ENCODE measurements at places on chromosomes 12 and 14. TPM values are rescaled to one million over a fixed set of nuclear protein-coding genes. Genes with fewer than 3 reads are reported as not detected.
A peak's percentile ranks its signal among the peaks of the same experiment; 100 is the strongest.

DNA sequence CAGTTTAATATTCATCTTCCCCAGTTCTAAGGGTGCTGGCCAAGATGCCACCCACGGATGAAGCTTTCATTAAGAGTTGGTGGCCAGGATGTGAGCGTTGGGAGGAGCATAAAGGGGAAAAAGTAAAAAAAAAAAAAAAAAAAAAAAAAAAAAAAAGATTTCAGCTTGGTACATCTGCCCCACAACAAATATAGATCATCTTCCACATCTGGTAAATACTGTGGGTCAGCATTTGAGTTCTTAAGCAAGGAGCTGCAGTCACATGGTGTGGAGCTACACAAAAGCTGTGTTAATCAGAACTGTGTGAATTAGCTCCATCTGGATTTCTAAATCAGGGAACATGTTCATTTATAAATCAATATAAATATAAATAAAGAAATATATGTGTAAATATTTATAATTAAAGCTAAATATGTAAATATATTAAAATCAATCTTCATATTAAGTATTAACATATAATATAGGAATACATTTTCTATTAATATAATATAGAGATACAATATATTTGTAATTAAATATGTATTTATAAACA is 262.3 kb downstream of the NUAK1 start:
- H3K4me1 ChIP-seq, result no peaks in the 10 kb centered on the region
- no peaks in the 10 kb centered on the region for H3K27me3 ChIP-seq
- no peak for DNase-seq
- no peak overlapping the region for H3K27ac ChIP-seq

- H3K4me1 ChIP-seq, result peaks cover 5% of the 10 kb centered on the region
- peak within 1 kb of the TSS; percentile 87 for H3K27ac ChIP-seq
- H3K4me3 ChIP-seq, result peak within 1 kb of the TSS; percentile 83
- no peaks in the 10 kb centered on the region for H3K36me3 ChIP-seq
- H3K27me3 ChIP-seq, result no peaks in the 10 kb centered on the region
Measured at GRCh38 chr14:68979021-68979721, at the start of gene ACTN1. Gene ACTN1 (minus strand): TSS chr14:68979302. CDS start chr14:68979056, 246 bp downstream.

Gene DPPA3
- not detected for polyA plus RNA-seq

- H3K27me3 ChIP-seq, result no peaks in the 10 kb centered on the region
- no peaks in the 10 kb centered on the region for H3K36me3 ChIP-seq
- H3K4me1 ChIP-seq, result peaks cover 4% of the 10 kb centered on the region
- no peak for DNase-seq
- H3K4me3 ChIP-seq, result peak overlapping the region; percentile 2
- peak overlapping the region; percentile 75 for H3K27ac ChIP-seq
Measured at GRCh38 chr14:63760014-63760413, 32.1 kb upstream of the SGPP1 start.

GRCh38 chr14:90060965-90061684 is 669 bp upstream of the KCNK13 start:
- H3K27ac ChIP-seq, result no peak overlapping the region
- peak overlapping the region; percentile 41 for H3K4me3 ChIP-seq
- H3K4me1 ChIP-seq, result no peaks in the 10 kb centered on the region

Gene TAS2R13
- not detected for polyA plus RNA-seq

DNA sequence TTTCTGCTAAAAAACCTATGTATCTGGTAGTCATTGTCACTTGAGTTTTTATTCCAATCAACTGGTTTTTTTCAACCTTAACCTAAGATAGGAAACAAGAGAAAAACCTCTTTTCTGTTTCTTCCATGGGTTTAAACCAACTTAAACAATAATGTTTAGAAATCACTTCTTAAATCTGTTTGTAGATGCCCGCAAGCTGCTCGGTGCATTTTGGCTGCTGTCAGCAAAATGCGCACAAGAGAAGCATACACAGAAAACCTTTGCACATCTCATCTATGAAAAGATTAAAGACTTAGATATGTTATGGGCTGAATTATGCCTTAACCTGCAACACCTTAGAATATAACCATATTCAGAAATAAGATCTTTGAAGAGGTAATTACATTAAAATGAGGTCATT is 299.8 kb downstream of the ITPR2 start:
- no peaks in the 10 kb centered on the region for H3K36me3 ChIP-seq
- no peak overlapping the region for H3K4me3 ChIP-seq
- H3K27ac ChIP-seq, result no peak overlapping the region
- DNase-seq, result no peak

Gene LALBA
- polyA plus RNA-seq, result not detected

- no peak overlapping the region for H3K27ac ChIP-seq
- H3K36me3 ChIP-seq, result no peaks in the 10 kb centered on the region
- no peak for DNase-seq
- no peaks in the 10 kb centered on the region for H3K27me3 ChIP-seq
- H3K4me1 ChIP-seq, result no peaks in the 10 kb centered on the region
Measured at GRCh38 chr12:20455001-20455706, 86.8 kb downstream of the PDE3A start.

GRCh38 chr12:8584004-8584403 is 28.7 kb downstream of the AICDA start:
- no peaks in the 10 kb centered on the region for H3K27me3 ChIP-seq
- H3K4me3 ChIP-seq, result no peak overlapping the region
- H3K36me3 ChIP-seq, result no peaks in the 10 kb centered on the region
- DNase-seq, result no peak
- no peak overlapping the region for H3K27ac ChIP-seq
- H3K4me1 ChIP-seq, result no peaks in the 10 kb centered on the region

- DNase-seq, result no peak
- no peak overlapping the region for H3K4me3 ChIP-seq
- no peaks in the 10 kb centered on the region for H3K36me3 ChIP-seq
- no peaks in the 10 kb centered on the region for H3K27me3 ChIP-seq
Measured at GRCh38 chr12:24756479-24757024, 192.3 kb downstream of the BCAT1 start.

Gene ERP27
- polyA plus RNA-seq, result 5.6 TPM

DNA sequence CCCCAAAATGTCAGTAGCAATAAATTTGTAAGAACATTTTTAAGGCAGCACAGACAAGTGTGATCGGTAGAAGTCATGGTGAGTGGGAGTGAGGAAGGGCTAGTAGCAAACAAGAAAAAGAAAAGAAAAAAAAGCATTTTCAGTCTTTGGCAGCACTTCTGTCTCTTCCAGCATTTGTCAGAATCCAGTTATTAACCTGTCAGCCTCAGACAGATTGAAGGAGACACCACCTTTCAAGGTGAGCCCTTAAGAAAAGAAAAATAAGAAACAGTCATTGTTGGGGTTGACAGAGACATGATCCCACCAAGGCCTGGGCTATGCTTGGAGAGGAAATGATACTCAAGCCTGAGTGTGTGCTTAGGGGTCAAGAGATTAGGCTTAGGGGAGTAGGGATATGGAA is 947.4 kb downstream of the NRXN3 start:
- H3K4me1 ChIP-seq, result no peaks in the 10 kb centered on the region
- H3K4me3 ChIP-seq, result no peak overlapping the region
- H3K36me3 ChIP-seq, result no peaks in the 10 kb centered on the region
- no peak overlapping the region for H3K27ac ChIP-seq

DNA sequence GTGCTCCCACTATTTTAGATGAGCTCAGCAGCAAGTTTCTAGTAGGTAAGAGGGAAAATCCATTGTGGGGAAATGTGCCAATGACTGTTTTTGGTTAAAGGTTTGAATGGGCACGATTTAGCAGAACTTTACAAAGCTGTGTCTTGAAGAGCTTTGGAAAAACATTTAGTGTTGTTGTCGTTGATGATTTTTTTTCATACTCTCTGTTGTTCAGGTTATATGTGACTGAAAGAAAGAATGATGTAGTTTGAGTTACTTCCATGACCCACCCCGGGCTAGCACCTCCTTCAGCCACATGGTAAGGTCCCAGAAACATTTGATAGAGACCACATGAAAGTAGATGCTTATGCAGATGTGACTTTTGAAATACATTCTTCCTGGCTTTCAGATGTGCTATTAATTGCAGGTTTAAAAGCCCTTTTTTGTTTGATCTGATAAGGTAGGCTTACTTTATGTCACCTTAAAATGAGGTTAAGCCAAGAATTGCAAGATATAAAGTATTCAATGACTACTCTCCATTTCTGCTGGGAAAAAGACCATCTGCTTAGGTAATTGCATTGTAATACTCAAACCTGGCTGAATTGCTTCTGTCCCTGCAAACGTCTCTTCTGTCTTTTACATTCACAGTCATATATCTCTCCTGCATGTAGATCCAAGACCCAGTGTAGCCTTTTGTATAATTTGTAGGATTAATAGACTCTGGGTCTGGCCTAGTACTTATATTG is 250.6 kb downstream of the RGS6 start:
- no peaks in the 10 kb centered on the region for H3K27me3 ChIP-seq
- no peaks in the 10 kb centered on the region for H3K4me1 ChIP-seq
- no peak for DNase-seq
- no peak overlapping the region for H3K4me3 ChIP-seq
- H3K27ac ChIP-seq, result no peak overlapping the region

Gene KRT5
- not detected for polyA plus RNA-seq

Gene DPY19L2
- not detected for polyA plus RNA-seq

DNA sequence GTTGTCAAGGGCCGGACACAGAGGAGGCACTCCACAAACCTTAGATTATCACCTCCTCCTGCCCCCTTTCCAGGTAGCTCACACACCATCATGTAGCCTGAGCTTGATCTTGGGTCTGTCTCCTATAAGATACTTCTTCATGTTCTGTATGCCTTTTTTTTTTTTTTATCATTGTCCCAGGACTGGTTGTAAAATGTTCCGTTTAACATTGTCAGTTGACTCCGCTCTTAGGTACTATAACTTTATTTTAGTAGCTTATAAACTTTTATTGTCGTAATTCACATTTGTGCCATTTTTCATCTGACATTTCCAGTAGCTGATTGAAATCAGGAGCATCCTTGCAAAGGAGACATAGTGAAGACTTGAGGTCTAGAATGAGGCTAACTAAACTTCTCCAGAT is 79.9 kb downstream of the SLC15A5 start:
- no peaks in the 10 kb centered on the region for H3K4me1 ChIP-seq
- no peaks in the 10 kb centered on the region for H3K27me3 ChIP-seq
- H3K27ac ChIP-seq, result no peak overlapping the region
- no peak for DNase-seq
- no peaks in the 10 kb centered on the region for H3K36me3 ChIP-seq

DNA sequence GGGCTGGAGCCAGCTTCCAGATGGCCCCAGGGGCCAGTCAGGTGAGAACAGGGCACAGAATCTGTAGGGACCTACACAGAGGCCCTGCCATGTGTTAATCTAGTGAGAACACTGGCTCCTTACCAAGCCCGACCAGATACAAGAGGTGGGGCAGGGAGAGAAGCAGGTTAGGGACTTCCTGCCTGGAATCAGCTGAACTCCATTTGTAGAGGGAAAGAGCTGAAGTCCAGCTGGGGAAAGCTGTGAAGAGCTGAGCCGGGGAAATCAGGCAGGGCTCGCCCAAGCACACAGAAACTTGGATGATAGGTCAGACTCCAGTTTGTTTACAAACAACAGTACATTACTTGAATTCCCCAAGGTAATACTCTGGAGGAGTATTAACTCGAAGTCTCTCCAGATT is 46.7 kb downstream of the PTGER2 start:
- H3K27ac ChIP-seq, result no peak overlapping the region
- H3K4me1 ChIP-seq, result no peaks in the 10 kb centered on the region
- DNase-seq, result no peak
- H3K27me3 ChIP-seq, result no peaks in the 10 kb centered on the region
- no peak overlapping the region for H3K4me3 ChIP-seq
- H3K36me3 ChIP-seq, result no peaks in the 10 kb centered on the region

DNA sequence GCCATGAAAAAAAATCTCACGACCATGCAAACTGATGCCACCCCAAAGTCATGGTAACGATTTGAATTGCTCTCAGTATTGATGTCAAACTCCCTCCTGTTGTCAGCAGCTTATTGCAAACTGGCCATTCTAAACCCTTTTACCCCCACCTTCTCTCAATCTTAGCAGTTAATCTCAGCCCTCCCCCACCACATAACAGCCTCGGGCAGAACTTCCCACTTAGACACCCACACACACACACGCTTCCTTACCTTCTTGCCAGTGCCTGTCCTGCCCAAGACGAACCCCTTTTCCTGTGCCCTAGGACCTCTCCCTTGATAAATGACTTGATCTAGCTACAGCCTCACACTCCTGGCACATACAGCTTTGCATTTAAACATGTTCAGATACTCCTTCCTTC is 56.6 kb downstream of the GPATCH2L start:
- H3K4me1 ChIP-seq, result no peaks in the 10 kb centered on the region
- no peak overlapping the region for H3K27ac ChIP-seq
- no peak overlapping the region for H3K4me3 ChIP-seq
- no peak for DNase-seq

- no peak for DNase-seq
- no peak overlapping the region for H3K4me3 ChIP-seq
- H3K36me3 ChIP-seq, result no peaks in the 10 kb centered on the region
- H3K4me1 ChIP-seq, result no peaks in the 10 kb centered on the region
Measured at GRCh38 chr12:58731096-58731495, 189.2 kb downstream of the LRIG3 start.

GRCh38 chr14:104422837-104423681 is 156.5 kb upstream of the C14orf180 start:
- H3K4me1 ChIP-seq, result no peaks in the 10 kb centered on the region
- no peak overlapping the region for H3K27ac ChIP-seq
- no peaks in the 10 kb centered on the region for H3K36me3 ChIP-seq
- no peak overlapping the region for H3K4me3 ChIP-seq
- no peaks in the 10 kb centered on the region for H3K27me3 ChIP-seq
- no peak for DNase-seq

DNA sequence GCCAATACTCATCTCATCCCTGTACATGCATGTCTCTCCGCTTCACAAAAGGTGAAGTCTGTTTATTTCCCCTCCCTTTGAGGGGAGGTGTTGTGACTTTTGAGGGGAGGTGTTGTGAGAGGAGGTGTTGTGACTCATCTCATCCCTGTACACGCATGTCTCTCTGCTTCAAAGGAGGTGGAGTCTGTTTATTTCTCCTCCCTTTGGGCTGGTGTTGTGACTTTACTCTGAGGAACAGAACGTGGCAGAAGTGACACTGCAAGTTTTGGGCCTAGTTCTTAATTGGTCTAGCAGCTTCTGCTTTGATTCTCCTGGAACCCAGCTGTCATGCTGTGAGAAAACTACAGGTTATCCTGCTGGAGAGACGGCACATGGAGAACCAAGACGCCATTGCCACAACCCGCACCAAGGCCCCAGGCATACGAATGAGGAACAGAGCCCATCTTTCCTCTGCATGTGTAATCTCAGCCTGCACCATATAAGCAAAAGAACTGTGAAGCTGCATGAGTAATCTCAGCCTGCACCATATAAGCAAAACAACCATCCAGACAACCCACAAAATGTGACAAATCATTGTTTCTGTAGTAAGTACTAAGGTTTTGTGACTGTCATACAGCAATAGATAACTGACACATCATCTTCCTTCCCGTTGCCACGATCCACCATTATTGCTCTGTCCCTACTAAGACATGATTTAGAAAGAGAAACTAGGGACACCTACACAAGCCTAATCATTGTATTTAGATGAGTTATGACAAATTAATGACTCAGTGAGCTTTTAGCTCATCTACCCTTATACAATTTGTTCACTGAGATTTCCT is 30.0 kb downstream of the GALNT4 start:
- H3K27ac ChIP-seq, result no peak overlapping the region
- no peak overlapping the region for H3K4me3 ChIP-seq
- peaks cover 4% of the 10 kb centered on the region for H3K36me3 ChIP-seq

- H3K27me3 ChIP-seq, result no peaks in the 10 kb centered on the region
- no peak overlapping the region for H3K4me3 ChIP-seq
- no peaks in the 10 kb centered on the region for H3K4me1 ChIP-seq
- DNase-seq, result no peak
- H3K27ac ChIP-seq, result no peak overlapping the region
Measured at GRCh38 chr14:95564060-95564459, 29.2 kb downstream of the GLRX5 start.

Gene SYNDIG1L
- polyA plus RNA-seq, result not detected

Measured in naive thymus-derived CD4-positive, alpha-beta T cell (primary cell).